ENCODE measurements at places on chromosomes 3 and 15. TPM values are rescaled to one million over a fixed set of nuclear protein-coding genes. Genes with fewer than 3 reads are reported as not detected.

The TRPM1 gene
- 0.37 TPM for polyA plus RNA-seq

The ALDH1A2 gene
- 0.27 TPM for polyA plus RNA-seq

The CD96 gene
- 0.88 TPM for polyA plus RNA-seq

The NRG4 gene
- 2.1 TPM for polyA plus RNA-seq

The SLCO2A1 gene
- 6.2 TPM for polyA plus RNA-seq

The ADGRG7 gene
- not detected for polyA plus RNA-seq

The ZMYND10 gene
- 0.35 TPM for polyA plus RNA-seq

The ACAA1 gene
- polyA plus RNA-seq, result 79.4 TPM

The CLN6 gene
- 17.8 TPM for polyA plus RNA-seq

The GPR62 gene
- polyA plus RNA-seq, result 0.06 TPM

The SOX14 gene
- polyA plus RNA-seq, result 0.10 TPM

The GFM1 gene
- 7.5 TPM for polyA plus RNA-seq

The NTRK3 gene
- polyA plus RNA-seq, result 0.61 TPM

The GPR27 gene
- 1.4 TPM for polyA plus RNA-seq

The ITGB5 gene
- 39.6 TPM for polyA plus RNA-seq

The SELENOT gene
- polyA plus RNA-seq, result 62.5 TPM

The CP gene
- polyA plus RNA-seq, result 0.57 TPM

The CCR2 gene
- 0.39 TPM for polyA plus RNA-seq

The CCDC39 gene
- not detected for polyA plus RNA-seq

The APBA2 gene
- polyA plus RNA-seq, result 0.77 TPM

The NEO1 gene
- 7.3 TPM for polyA plus RNA-seq

The IGDCC3 gene
- polyA plus RNA-seq, result under 0.01 TPM

The WDR6 gene
- 64.5 TPM for polyA plus RNA-seq

The UMPS gene
- 26.1 TPM for polyA plus RNA-seq

The RBPMS2 gene
- 5.2 TPM for polyA plus RNA-seq

The GPR171 gene
- 0.52 TPM for polyA plus RNA-seq

The HYAL3 gene
- polyA plus RNA-seq, result 3.4 TPM

The FMN1 gene
- polyA plus RNA-seq, result 1.0 TPM

The TUSC7 gene
- not detected for polyA plus RNA-seq

The PCSK6 gene
- polyA plus RNA-seq, result 6.5 TPM

The RHOV gene
- 138 TPM for polyA plus RNA-seq

The HGD gene
- 0.06 TPM for polyA plus RNA-seq

The IP6K2 gene
- polyA plus RNA-seq, result 110 TPM

The DLEC1 gene
- polyA plus RNA-seq, result 0.16 TPM

The GRM7 gene
- 0.01 TPM for polyA plus RNA-seq

The UPK1B gene
- polyA plus RNA-seq, result 4.7 TPM

The EIF5A2 gene
- polyA plus RNA-seq, result 0.73 TPM

The RFT1 gene
- polyA plus RNA-seq, result 5.7 TPM

The ESYT3 gene
- polyA plus RNA-seq, result 0.56 TPM

The PLA2G4E gene
- 1.2 TPM for polyA plus RNA-seq

The SAMMSON gene
- 0.47 TPM for polyA plus RNA-seq

The SLC25A20 gene
- 9.0 TPM for polyA plus RNA-seq

The HSPBAP1 gene
- 7.5 TPM for polyA plus RNA-seq

The GXYLT2 gene
- polyA plus RNA-seq, result 0.37 TPM

The PLA2G4D gene
- polyA plus RNA-seq, result 4.5 TPM

The DOCK3 gene
- polyA plus RNA-seq, result 0.93 TPM

The MYEF2 gene
- polyA plus RNA-seq, result 1.9 TPM

The SELENOS gene
- 50.4 TPM for polyA plus RNA-seq

The NEK4 gene
- 4.3 TPM for polyA plus RNA-seq

The OR5K4 gene
- polyA plus RNA-seq, result not detected

The MUSTN1 gene
- polyA plus RNA-seq, result 7.0 TPM

The KCNH8 gene
- 0.06 TPM for polyA plus RNA-seq

The GOLGA6B gene
- not detected for polyA plus RNA-seq

The DAZL gene
- polyA plus RNA-seq, result not detected

The IGSF10 gene
- polyA plus RNA-seq, result 0.74 TPM

The FGF12 gene
- 1.2 TPM for polyA plus RNA-seq
